Activated CD4-positive, alpha-beta T cell treated with anti-CD3 and anti-CD28 coated beads, Interleukin-2, amount 50 U/mL, for 4 hours (primary cell): ENCODE measurements at places on chromosomes 1 and 21.

GRCh38 chr21:15209224-15209623, 144.4 kb upstream of the NRIP1 start:
- no peak for DNase-seq

DNA sequence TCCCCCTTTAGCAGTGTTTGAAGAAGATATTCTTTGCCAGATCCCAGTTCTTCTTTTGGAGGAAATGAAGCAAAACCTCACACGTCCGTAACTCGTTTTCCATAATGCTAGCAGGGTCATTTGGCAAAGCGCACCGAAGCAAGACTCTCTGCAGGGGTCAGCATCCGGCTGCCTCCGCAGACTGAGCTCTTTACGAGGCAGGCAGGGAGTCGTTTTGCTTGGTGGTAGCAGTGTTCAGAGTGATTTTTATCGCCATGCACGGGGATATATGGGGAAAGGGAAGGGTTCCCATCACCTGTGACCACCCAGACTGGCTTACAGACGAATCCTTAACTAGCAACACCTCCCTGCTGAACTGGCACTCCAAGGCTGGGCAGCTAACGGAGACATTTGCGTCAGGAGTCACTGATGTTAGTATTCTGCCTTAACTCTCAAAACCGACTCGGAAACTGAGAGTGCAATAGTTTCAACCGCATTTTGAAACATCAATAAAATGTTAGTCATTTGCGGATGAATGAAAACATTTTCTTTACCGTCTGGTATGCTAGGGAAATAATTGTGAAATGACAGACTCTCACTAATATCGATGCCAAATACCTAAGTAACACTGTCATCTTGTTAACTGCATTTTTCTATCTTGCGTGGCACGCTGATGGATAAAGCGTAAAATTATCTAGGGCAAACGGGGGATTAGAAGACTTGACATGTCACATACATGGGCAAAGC, 2.2 kb upstream of the NEGR1 start:
- DNase-seq, result no peak

- DNase-seq, result no peak
Observed at GRCh38 chr21:42298237-42298636, 17.0 kb downstream of the TFF3 start.

- DNase-seq, result no peak
Observed at GRCh38 chr1:36328713-36329112, 5.3 kb upstream of the EVA1B start.

- no peak for DNase-seq
Observed at GRCh38 chr1:53310847-53311681, 16.8 kb downstream of the LRP8 start.
